ENCODE measurements at places on chromosomes 13 and 19.

GRCh38 chr19:4369109-4369887 lies 25.9 kb downstream of the MPND start:
- DNase-seq: peak; percentile 92

DNA sequence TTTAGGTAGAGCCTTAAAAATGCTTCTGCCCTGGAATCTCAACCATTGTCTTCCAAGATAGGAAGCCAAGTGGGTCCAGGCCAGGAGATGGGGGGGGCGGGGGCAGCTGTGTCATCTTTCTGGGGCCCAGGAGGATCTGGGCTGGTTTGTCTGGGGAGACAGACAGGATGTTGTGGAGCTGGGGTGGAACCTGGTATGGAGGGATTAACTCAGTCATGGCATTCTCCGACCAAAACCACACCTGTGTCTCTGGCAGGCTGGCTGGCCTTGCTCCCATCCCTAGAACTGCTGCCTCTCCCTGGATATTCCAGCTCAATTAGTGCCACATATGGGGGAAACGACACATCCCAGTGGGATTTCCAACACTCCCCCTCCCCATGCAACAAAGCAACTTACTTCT lies 2.7 kb upstream of the MAP2K7 start:
- no peak for DNase-seq

GRCh38 chr13:24033527-24034302 lies 126.8 kb upstream of the SPATA13 start:
- DNase-seq: no peak

GRCh38 chr19:18430417-18431144 lies 7.4 kb downstream of the ISYNA1 start:
- DNase-seq: no peak

DNA sequence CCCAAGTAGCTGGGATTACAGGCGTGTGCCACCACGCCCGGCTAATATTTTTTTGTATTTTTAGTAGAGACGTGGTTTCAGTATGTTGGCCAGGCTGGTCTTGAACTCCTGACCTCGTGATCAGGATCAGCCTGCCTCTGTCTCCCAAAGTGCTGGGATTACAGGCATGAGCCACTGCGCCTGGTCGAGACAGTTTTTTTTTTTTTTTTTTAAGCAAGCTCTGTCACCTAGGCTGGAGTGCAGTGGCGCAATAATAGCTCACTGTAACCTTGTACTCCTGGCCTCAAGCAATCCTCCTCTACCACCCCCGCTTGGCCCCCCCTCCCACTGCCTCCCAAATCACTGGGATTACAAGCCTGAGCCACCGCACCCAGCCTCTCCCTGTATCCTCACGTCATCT lies 6.4 kb upstream of the MAP2K7 start:
- DNase-seq: no peak

DNA sequence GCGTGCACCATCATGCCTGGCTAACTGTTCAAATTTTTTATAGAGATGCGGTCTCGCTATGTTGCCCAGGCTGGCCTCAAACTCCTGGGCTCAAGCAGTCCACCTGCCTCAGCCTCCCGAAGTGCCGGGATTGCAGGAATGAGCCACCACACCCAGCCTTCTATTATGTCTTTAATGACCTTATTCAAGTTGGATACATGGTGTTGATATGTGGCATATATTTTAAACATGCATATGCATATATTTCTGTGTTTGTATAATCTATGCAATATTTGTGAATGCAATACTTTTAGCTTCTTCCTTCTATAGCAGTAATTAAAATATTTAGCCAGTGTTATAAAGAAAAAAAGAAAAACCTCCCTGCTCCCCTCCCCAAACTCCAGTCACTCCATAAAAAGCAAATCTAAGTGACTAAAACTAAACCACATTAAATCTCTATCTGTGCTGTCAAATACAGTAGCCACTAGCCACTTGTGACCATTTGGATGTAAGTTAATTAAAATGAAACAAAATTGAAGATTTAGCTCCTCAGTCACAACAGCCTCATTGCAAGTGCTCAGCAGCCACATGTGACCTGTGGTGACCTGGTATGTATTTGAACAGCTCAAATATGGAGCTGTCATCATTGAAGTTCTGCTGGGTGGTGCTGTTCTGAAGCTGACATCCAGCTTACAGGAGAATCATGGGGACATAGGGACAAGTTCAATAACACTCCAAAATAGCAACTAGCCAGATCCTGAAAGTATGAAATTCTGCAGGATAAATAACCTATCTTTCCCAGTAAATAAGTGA lies 27.4 kb downstream of the FCGBP start:
- no peak for DNase-seq

GRCh38 chr13:50366488-50367174 lies 351.4 kb downstream of the KCNRG start:
- DNase-seq: peak; percentile 63

DNA sequence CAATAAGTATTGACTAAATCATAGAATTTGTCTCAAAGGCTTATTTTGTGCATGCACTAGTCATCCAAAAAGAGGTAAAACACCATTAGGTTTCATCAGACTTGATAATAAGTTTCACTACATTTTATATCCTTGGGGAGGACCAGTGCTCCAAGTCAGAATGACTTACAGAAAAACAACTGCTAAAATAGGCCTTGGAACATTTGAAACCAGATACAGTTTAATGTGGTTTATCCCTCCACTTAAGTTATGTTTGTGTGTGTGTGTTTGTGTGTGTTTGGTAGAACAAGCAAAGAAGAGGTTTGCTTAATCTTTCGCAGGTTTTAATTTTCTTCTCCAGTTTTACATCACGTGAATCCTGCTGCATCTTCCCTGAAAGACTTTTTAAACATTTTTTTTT lies 570.9 kb downstream of the PCDH9 start:
- no peak for DNase-seq

DNA sequence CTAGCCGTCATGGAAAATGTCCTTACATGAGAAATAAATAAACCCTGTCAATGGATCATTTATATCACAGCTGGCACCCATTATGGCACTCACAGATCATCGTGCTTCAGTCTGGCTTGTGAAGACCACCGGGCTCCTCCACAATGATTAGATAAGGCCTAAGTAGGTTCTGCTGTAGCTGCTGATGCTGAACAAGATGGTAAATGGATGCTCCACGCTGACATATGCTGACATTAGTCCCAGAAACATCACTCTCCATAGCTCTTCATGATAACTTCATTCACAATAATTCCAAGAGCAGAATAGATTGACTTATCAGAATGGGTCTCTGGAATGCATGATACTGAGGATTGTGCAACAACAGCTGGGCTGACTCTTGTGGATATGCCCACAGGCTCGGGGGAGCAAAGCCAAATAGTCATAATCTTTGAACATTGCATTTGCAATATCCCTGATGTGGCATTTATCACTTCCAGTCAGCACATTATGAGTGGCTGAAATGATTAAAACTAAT lies 63.8 kb upstream of the RXFP2 start:
- DNase-seq: no peak

GRCh38 chr13:113728571-113729054 lies 30.4 kb upstream of the TMEM255B start:
- DNase-seq: no peak

DNA sequence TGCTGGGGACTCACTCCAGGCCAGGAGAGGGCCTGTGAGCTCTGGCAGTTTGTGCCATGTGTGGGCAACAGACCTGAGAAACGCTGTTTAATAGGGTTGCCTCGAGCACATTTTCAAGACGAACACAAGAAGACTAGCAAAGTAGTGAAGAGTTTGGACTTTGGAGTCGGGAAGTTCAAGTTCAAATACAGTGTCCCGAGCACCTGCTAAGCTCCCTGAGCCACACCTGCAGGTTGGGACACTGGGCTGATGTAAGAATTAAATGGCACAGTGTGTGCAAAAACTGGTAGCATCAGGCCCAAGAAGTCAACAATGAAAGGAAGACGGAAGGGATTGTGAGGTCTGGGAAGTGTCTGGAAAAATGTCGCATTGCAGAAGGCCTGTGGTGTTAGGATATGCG lies 112.8 kb upstream of the PABPC3 start:
- no peak for DNase-seq

- DNase-seq: no peak
These were observed at the start of gene SEMA6B for GRCh38 chr19:4559569-4559968. Gene SEMA6B, minus strand, starts transcription at chr19:4559684. Its CDS starts 1,227 bp downstream, at chr19:4558457.
